ENCODE measurements at places on chromosomes 3 and 15. TPM values are rescaled to one million over a fixed set of nuclear protein-coding genes. Genes with fewer than 3 reads are reported as not detected.

DNA sequence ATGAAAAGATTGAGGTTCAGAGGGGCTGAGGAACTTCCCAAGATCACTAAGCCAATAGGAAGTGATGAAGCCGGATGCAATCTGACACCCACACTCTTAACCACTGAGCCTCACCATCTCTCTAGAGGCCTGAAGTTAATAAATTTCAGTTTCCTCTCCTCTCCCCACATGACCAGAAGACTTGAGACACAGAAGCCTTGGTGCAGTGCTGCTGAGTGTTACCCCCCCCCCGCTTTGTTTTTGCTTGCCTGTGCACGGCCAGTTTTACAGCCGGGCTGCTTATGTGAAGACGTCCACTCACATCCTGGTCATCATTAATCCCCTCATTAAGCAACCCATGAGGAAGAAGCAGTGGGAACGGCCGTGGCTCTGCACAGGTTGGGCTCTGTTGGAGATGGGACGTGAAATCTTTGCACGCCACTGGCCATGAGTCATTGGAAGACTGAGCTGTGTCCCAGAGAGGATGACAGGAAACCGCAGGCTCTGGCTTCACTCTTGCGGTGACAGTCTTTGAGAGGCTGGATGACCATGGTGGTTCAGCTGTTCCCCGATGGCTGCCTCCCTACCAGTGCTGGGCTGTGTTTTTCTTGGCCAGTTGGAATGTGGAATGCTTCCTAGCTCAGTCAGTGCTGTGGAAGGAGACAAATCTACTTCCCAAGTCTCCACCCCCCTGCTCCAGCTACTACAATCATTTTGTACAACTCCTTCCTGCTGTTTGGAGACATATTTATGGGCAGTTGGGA is 232.6 kb upstream of the LRTM1 start:
- DNase-seq: no peak

- no peak for DNase-seq
Measured at GRCh38 chr3:144129536-144130214, 158.1 kb downstream of the DIPK2A start.

DNA sequence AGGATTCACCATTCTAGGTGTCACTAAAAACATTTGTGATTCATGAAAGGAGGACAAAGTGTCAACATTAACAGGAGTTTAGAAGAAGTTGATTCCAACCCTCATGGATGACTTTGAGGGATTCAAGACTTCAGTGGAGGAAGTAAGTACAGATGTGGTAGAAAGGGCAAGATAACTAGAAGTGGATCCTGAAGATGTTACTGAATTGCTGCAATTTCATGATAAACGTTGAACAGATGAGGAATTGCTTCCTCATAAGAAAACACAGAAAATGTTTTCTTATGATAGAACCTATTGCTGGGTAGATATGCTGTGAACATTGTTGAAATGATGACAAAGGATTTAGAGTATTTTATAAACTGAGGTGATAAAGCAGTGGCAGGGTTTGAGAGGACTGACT is 23.5 kb upstream of the ATP2C1 start:
- no peak for DNase-seq

GRCh38 chr3:149673393-149673792 is 15.6 kb upstream of the WWTR1 start:
- no peak for DNase-seq

DNA sequence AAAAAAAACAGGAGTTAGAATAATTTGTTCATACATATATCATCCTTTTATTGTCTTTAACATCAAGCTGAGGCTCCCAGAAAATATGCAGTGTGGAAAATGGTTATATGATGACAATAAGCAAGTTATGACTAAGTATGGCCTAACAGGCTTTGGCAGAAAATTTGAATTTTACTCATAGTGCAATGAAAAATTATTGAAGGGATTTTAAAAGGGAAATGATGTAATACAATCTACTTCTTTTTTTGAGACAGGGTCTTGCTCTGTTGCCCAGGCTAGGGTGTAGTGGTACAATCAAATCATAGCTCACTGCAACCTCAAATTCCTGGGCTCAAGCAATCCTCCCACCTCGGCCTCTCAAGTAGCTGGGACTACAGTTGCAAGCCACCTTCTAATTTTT is 78.7 kb downstream of the FAIM start:
- DNase-seq: no peak

DNA sequence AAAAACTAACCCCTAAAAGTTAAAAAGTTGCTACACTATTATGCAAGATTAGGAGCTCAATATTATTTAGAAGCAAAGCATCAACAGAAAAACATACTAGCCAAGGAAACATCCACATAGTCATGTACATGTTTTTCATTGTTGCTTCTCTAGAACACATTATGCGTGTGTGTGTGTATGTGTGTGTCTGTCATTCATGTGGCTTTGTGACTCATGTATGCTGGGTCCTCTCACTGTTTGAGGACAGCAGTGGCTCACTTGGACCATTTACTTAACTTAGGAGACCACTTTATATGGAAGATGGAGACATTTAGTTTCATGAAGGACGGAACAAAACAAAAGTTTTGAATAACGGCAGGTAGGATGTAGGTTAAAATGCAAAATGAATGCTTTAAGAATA is 219.4 kb upstream of the THBS1 start:
- DNase-seq: no peak

DNA sequence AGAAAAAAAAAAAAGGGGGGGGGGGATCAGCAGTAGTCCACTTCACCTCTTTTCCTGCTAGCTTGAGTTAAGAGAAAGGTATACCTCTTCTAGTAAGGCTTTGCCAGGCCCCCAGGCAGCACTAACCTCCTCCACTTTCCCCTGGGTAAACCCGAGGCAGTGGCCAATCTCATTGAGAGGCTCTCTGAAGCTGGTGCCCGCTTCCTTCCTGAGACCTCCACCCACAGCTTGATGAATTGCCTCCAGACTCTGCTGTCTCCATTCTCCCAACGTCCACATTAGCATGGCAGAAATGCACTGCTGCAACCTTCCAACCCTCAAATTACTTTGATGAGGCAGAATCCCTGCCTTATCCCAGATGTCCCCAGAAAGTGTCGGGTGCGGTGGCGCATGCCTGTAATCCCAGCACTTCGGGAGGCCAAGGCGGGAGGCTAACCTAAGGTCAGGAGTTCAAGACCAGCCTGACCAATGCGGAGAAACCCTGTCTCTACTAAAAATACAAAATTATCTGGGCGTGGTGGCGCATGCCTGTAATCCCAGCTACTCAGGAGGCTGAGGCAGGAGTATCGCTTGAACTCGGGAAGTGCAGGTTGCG is 15.3 kb downstream of the RLBP1 start:
- DNase-seq: no peak

GRCh38 chr3:107468782-107469181 is 54.0 kb upstream of the BBX start:
- DNase-seq: no peak

DNA sequence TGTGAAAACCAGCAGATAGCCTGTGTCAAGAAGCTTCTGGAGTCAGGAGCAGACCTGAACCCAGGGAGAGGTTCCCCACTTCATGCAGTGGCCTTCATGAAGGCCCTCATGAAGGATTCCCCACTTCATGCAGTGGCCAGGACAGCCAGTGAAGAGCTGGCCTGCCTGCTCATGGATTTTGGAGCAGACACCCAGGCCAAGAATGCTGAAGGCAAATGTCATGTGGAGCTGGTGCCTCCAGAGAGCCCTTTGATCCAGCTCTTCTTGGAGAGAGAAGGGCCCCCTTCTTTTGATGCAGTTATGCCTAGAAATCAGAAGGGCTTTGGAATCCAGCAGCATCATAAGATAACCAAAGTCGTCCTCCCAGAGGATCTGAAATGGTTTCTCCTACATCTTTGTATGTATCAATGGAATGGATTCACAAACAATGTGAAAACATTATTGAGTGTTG is 103.9 kb upstream of the CHD2 start:
- no peak for DNase-seq

GRCh38 chr3:54062546-54062945 is 59.8 kb upstream of the CACNA2D3 start:
- no peak for DNase-seq

- DNase-seq: no peak
Measured at GRCh38 chr15:52158084-52158765, 33.0 kb downstream of the GNB5 start.

DNA sequence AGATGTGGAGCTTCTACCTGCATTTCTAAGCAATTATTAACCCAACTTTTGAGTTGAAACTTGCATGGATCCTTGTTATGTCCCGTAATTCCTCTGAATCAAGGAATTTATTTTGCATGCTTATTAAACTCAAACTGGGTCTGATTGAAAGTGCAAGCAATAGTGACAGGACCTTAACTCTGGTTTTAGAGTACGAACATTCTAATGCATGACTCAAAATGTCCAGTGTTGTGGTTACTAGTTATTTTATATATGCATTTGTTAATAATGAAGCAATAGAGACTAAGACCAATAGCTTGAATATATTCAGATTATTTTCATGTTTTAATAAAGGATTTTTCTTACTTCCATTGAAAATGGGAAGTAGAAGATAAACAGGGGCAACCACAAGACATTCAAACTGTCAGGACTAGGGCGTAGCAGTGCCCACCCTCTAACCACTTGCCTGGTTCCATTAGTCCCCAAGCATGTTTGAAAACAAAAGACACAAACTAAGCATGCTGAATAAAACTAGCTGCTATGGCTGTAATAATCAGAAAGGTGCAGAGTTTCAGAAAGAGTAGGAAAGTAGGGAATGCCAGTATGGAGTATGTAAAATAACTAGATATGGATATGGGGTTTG is 28.1 kb downstream of the OIP5 start:
- no peak for DNase-seq

GRCh38 chr3:7546253-7546652 is 685.3 kb downstream of the GRM7 start:
- no peak for DNase-seq

DNA sequence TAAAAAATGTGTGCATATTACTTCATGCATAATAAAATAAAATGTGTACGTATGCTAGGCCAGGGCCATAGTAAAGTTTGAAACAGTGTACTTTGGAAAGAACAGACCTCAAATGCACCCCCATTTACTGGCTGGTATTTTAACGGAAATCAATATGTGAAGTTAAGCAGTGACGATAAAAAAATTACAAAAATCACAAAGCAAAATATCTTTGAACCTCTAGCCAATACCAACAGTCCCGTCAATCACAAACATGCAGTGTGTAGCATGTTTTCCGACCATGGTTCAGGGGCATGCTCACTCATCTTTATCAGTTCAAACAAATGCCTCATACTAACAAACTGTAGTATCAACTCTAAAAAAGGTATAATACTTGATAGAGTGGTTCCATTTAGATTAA is 121.1 kb downstream of the TJP1 start:
- no peak for DNase-seq

GRCh38 chr3:59606638-59607266 is 556.9 kb upstream of the CFAP20DC start:
- no peak for DNase-seq

DNA sequence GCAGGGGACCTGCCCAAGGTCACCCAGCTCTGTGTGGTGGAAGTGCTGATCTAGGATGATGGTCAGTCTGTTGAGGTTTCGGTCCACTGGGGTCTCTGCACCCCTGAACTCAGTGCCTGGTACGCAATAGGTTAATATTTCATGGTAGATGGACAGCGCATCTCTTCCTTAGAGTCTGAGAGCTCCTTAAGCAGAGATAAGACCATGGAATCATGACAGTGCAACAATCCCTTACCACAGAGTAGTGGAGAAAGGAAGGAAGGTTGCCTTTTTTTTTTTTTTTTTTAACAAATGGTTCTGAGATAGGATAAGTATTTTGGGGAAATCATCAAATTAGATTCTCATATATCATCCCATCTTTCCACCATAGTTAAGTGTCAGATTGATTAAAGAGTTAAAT is 79.8 kb upstream of the SLC6A1 start:
- no peak for DNase-seq

- DNase-seq: no peak
Measured at GRCh38 chr3:195462308-195462610, 19.4 kb upstream of the ACAP2 start.

FBXL22 gene
- 0.97 TPM for polyA plus RNA-seq

VEPH1 gene
- polyA plus RNA-seq: not detected

C3orf38 gene
- 19.4 TPM for polyA plus RNA-seq

ANKRD34C gene
- polyA plus RNA-seq: not detected

SSUH2 gene
- not detected for polyA plus RNA-seq

SV2B gene
- not detected for polyA plus RNA-seq

IFRD2 gene
- 66.8 TPM for polyA plus RNA-seq

SLC25A20 gene
- 40.1 TPM for polyA plus RNA-seq

GOLGA8J gene
- not detected for polyA plus RNA-seq

FBXL2 gene
- not detected for polyA plus RNA-seq

IL12A gene
- polyA plus RNA-seq: 0.79 TPM

All from CD8-positive, alpha-beta memory T cell (primary cell).